ENCODE measurements at places on chromosomes 13 and 19.
A peak's percentile ranks its signal among the peaks of the same experiment; 100 is the strongest.

DNA sequence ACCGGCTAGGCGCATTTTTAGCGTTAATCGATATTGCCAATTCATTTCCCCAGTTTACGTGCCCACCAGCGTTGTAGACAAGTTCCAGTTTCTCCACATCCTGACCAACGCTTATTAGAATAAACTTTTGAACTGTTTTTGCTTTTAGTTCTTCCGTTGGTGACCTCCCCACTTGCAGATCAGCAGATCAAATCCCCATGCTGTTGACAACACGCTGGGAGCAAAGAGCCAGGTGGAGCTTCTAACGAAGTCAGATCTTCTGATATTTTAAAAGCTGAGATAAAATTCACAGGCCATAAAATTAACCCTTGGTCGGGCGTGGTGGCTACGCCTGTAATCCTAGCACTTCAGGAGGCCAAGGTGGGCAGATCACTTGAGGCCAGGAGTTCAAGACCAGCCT is 21.2 kb downstream of the RCN3 start:
- DNase-seq, result no peak

GRCh38 chr13:32267836-32268439 is 47.2 kb downstream of the ZAR1L start:
- peak; percentile 12 for DNase-seq

DNA sequence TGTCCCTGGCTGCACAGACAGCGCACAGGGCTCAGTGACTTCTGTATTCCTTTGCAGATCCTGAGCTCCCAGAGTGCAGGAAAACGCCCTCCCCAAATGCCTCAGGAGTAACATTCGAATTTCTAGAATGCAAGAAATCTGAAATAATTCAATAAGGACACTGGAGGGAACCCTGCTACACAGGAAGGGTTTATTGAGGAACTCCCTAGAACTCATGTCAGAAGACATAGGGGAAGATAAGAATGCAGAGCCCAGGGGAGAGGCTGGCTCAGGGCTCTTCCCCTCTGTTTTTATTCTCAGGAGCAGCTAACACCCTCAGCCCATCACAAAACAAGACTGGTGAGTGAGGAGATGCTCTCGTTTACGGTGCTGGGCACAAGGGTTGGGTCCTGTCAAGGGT is 6.8 kb downstream of the LILRA1 start:
- DNase-seq, result no peak

GRCh38 chr19:40831502-40832430 is 18.5 kb downstream of the CYP2A6 start:
- DNase-seq, result peak; percentile 88

- DNase-seq, result no peak
Measured at GRCh38 chr19:45173816-45174215, 4.2 kb downstream of the TRAPPC6A start.

DNA sequence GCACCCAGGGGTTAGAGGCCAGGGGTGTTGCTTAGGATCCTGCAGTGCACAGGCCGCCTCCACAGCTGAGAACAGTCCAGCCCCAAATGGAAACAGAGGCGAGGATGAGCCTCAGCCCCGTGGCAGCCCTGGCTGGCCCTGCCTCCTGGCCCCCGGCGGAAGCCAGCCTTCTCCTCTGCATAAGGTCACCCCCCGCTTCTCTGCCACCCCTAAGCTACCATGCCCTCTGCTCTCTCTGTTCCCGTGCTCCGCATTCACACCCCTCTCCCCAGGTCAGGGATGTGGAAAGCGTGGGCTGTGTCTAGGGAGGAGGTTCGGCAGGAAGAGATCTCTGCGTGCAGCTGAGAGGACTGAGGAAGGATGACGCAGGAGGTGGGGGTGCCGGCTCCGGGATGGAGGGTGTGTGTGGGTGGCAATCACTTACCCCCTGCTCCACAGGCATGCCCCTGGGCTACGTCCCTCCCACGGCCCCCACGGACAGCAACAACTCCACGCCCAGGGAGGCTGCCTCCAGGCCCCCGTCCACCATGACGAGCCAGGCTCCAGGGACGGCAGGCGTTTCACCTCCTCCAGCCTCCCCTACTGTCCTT is 6.0 kb downstream of the SSC5D start:
- no peak for DNase-seq

- peak; percentile 24 for DNase-seq
Measured at GRCh38 chr19:53655042-53655665, 23.4 kb downstream of the DPRX start.

GRCh38 chr13:111489301-111489700 is 168.9 kb downstream of the TEX29 start:
- no peak for DNase-seq

- DNase-seq, result no peak
Measured at GRCh38 chr13:51643105-51643881, 59.0 kb downstream of the WDFY2 start.

GRCh38 chr19:16849168-16849567 is 20.0 kb downstream of the SIN3B start:
- DNase-seq, result no peak

DNA sequence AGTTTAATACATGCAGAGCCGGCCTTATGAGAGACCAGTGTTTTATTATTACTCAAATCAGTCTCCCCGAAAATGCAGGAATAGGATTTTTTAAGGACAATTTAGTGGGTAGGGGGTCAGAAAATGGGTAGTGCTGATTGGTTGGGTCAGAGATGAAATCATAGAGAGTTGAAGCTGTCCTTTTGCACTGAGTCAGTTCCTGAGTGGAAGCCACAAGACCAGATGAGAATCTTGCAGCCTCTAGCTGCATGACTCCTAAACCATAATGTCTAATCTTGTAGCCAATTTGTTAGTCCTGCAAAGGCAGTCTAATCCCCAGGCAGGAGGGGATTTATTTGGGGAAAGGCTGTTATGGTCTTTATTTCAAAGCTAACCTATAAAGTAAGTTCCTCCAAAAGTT is 1163.9 kb downstream of the DIAPH3 start:
- no peak for DNase-seq

DNA sequence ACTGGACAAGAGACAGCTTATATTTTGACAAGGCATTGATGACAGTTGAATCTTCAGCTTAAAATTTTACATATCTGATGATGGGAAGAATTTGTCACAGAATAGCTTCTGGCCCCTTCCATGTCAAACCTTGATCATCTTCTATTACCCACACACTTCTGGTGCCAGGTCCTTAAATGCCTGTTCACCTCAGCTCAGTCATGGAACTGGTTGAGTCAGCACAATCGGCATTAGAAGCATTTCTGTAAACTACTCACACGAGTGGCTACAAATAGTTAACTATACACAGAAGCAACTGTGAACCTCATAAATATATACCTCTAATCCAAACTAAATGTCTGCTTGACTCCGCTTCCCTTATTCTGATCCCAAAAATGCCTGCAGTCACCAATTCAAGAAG is 161.2 kb downstream of the FOXO1 start:
- no peak for DNase-seq

DNA sequence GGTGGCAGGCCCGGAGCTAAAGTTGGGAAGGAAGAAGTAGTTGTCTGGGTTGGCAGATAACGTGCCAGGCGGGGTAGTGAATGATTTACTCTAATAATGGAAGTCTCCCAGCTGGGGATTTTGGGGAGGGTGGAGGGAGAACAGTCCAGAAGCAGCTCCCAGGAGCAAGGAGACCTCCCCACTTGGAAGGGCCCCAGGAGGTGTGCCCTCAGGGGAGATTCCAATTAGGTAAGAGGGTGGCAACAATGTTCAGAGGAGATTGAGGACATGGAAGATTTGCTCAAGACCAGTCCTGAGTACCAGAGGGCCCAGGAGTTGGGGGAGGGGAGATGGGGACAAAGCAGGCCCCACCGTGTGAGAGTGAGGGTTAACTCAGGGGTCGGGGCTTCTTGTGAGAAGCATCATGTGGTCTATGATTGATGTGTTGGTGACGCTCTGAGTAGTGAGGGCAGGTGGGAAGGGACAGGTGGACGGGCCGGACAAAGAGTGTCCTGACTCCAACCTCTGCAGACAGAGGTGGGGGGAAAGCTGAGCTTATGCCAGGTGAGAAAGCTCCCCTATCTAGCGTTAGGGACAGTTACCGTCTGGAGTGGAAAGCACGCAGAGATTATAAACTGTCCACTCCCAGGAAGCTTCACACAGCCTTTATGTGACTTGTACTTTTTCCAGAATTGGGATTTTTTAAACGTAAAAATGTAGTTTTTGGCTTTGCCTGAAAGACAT is 3.5 kb downstream of the SPINT2 start:
- no peak for DNase-seq

DNA sequence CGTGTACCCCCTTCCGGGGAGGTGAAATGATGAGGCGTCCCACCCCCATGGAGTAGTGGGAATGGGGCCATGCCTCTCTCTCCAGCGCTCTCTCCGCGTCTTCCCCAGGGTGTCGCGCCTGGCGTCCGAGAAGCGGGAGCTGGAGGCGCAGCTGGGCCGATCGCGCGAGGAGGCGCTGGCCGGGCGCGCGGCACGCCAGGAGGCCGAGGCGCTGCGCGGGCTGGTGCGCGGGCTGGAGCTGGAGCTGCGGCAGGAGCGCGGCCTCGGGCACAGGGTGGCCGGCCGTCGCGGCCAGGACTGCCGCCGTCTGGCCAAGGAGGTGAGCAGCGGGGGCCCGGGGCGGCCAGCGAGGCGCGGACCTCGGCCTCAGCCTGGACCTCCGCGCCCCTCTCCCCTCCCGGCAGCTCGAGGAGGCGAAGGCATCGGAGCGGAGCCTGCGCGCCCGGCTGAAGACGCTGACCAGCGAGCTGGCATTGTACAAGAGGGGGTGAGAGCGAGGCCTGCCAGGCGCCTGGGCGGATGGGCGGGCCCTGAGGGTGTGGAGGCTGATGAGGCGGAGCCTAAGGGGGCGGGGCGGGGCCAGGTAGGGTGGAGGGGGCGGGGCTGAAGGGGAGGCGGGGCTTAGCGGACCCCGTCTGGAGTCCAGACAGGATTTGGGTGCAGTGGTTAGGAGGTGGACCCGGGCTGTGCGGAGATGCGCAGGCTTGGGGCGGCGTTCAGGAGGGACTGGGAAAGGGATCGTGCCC is 7.7 kb downstream of the PGLYRP1 start:
- no peak for DNase-seq

DNA sequence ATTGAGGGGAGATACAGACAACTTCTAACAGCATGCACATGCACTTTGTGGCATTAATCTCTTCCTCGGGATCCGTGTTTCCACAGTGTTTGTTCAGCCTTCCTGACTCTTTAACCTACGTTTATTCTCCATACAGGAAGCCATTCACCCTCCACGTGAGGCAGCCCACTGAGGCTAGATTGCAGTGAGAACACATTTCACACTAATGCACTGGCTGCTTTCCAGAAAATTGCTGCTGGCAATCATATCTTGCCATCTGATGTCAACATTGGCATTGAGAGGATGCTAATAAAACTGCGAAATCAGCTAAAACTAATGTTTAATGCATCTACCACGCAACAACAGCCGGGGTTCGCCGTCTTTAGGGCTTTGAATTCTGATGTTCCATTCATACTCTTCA is 30.0 kb downstream of the DCLK1 start:
- DNase-seq, result no peak

GRCh38 chr19:38693380-38694223 is 46.2 kb downstream of the ACTN4 start:
- DNase-seq, result no peak

GRCh38 chr13:59877933-59878332 is 285.8 kb downstream of the DIAPH3 start:
- no peak for DNase-seq

GRCh38 chr13:38385153-38385891 is 35.7 kb downstream of the UFM1 start:
- peak; percentile 41 for DNase-seq

DNA sequence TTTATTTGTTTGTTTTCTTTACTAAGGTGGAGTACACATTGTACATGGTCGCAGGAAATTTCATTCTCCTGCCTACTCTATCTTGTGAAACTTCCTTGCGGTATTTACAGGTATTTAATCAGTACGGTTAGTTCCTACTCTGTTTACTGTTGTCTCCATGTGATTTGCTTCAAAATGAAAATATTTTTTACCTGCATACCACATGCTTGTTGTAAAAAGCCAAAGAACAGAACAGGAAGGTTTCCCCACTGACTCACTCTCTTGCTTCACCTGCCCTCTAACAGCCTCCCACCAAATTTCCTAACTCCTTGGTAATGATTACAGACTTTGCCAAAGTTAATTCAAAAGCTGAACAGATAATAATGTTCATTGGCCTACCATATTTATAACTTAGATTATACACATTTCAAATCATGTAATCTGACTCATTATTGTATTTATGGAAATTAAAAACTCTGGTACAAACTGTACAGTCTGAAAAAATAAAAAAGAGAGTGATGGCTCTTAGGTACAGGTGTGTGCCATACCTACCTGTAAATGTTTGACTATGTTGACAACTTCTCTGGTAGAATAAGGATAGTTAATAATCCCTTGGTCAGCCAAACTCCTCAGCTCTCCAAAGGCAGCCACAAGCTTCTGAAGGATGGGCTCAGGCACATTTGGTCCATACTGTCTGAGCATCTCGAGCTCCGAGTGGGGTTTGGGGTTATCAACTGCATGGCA is 239.9 kb downstream of the VWA8 start:
- DNase-seq, result no peak

DNA sequence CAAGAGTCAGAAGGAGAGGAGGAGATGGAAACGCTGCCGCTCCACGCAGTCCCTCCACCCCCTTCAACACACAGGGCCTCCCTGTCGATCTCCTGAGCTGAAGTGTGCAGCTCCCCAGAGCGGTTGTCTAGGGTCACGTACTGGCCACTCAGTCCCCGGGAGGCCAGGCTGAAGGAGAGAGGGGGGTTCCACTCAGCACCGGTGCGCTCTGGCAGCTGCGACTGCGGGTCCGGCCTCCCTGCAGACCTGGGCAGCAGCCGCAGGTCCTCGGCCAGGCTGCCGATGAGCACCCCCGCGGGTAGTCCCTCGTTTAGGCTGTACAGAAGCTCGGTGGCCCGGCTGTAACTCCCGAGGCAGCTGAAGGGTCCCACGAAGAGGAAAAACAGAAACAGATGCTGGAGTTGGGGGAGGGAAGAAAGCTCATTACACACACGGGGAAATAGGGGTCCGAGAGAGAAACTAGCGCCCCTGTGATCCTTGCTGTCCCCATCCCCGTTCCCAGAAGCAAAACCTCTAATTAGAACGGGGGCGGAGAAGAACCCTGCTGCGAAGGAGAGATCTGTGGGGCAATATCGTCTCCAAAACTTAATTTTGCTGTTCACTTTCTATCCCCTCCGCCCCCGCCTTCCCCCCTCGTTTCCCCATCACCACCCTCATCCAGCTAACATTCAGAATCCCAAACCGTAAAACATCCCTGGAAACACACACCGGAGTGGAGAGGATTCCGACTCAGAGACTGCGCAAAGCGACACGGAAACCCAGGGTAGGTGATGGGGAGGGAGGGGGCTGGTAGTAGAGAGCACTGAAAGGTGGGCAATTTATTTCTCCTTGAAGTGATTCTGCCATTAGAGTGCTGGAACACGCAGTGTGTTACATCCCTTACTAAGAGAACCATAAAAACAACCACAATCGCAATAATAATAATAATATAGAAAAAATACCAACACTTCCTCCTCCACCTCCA is 1.8 kb downstream of the PCDH20 start:
- no peak for DNase-seq
